ENCODE measurements at places on chromosomes 3 and 15.
A peak's percentile ranks its signal among the peaks of the same experiment; 100 is the strongest.

- peak; percentile 81 for DNase-seq
Measured at GRCh38 chr15:85543741-85544155, 163.3 kb downstream of the AKAP13 start.

DNA sequence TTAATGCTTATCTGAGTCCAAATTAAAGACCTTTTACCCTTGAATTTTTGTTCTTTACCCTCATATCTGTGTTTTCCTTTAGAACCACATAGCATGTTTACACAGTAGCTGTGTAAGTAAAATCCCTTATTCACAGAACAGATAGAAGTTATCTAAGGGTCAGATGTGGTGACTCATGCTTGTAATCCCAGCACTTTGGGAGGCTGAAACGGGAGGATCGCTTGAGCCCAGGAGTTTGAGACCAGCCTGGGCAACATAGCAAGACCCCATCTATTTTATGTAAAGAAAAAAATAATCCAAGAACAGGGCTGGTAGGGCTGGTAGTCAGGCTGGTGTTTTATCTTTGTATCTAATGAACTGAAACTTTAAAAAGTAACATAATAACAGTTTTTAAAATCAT is 23.2 kb downstream of the NXPE3 start:
- no peak for DNase-seq

DNA sequence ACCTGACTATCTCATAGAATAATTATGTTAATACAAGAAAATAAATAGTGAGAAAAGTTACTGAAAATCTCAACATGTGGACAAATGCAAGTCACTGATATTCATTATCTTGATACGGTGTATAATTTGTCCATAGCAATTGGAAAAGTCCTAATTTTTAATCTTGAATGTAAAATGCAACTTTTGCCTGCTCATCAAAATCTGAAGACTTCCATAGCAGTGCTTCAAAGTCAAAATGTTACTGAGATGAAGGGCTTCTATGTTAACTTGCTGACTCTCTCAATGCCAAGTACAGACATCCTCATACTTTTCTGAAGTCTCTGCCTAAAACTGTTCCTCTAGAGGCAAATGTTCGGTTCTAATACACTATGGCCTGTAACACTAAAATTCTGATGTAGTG is 1300.1 kb upstream of the EPHA6 start:
- DNase-seq: no peak

GRCh38 chr3:151135541-151136337 is 50.3 kb downstream of the MED12L start:
- peak; percentile 88 for DNase-seq

GRCh38 chr3:17845026-17845812 is 102.8 kb upstream of the TBC1D5 start:
- no peak for DNase-seq

GRCh38 chr3:133381346-133382109 is 18.3 kb upstream of the BFSP2 start:
- no peak for DNase-seq

DNA sequence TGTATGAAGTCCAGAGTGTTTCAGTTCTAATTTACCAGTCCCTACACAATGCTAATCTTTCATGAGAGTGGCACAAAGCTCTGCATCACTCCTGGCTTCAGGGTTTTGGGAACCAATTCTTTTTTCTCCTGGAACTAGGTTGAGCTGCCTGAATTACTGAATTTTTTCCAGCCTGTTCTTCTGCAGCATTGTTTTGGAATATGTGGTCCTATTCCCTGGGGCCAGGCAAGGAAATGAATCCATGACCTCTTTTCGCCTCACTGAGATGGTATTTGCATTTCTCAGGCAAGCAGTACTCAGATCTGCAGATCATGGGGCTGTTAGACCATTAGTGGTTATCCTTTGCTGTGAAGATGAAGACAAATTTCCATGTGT is 25.6 kb upstream of the GPR171 start:
- DNase-seq: no peak
